Thoracic aorta (tissue), 2 donors: ENCODE measurements at places on chromosomes 7 and 10. TPM values are rescaled to one million over a fixed set of nuclear protein-coding genes. Genes with fewer than 3 reads are reported as not detected.

GRCh38 chr7:22302951-22303423 is 54.0 kb downstream of the RAPGEF5 start:
- no peaks in the 10 kb centered on the region for H3K4me1 ChIP-seq

DNA sequence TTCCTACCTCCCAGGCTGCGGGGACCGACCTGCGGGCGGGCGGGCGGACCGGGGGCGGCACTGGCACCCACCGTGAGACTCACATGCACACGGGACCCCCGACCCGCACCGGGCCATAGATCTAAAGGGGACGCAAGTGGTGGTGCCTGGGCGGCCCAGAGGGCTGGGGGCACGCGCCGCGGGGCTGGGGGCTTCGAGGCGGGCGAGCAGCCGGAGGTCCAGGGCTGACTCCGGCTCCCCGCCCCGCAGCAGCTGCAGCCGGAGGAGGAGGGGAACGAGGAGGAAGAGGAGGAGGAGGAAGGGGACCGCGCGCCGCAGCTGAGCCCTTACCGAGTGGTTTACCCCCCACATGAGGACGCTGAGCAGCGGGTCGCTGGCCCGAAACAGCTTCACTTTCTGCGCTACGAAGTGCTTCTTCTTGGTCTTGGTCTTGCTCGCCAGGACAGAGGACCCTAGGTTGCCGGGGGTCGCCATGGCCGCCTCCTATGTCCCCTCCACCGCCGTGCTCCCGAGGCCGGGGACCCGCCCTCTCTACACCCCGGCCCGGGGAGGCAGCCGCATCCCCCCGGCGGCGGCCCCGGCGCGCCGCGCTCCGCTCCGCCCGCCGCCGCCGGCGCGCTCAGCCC is 412 bp downstream of the PIP4K2A start:
- peaks cover 23% of the 10 kb centered on the region for H3K4me1 ChIP-seq
- H3K27me3 ChIP-seq: no peaks in the 10 kb centered on the region
- DNase-seq: no peak
- peak overlapping the region; percentile 99 for H3K4me3 ChIP-seq

DNA sequence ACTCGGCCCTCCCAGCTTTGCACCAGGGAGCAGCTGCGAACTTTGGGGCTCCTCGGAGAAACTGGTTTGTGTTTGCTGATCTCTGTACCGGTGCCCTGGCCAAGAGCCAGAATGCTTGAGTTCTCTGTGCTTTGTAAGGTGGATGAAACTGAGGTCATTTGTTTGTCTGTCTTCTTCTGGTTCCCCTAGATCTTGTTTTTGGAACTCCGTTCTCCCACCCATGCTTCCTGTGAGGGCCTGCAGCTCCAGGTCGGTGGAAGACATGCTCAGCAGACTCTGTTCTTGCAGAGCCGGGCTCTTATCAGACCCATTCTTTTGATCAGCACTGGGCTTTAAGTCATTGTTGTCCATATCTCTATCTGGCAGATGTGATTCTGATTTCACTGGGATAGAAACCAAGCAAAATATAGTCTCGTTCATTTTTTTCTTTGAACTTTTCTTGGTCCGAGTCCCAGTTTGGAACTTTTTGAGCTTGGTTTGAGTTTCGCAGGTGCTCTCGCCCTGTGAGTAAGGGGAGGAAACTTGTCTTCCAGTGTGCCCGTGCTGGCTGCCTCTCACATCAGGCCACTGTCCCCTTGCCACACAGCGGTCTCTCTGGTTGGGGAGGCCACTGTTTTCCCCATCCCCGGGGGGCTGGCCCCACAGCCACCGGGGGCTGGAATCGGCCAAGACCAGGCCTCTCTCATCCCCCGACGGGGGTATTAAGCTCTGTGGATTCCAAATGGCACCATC is 31.2 kb downstream of the JCAD start:
- no peaks in the 10 kb centered on the region for H3K36me3 ChIP-seq
- peaks cover 17% of the 10 kb centered on the region for H3K4me1 ChIP-seq
- DNase-seq: no peak
- no peaks in the 10 kb centered on the region for H3K27me3 ChIP-seq

GRCh38 chr10:27884185-27884641 is 114.7 kb downstream of the ODAD2 start:
- H3K4me1 ChIP-seq: no peaks in the 10 kb centered on the region
- no peak overlapping the region for H3K4me3 ChIP-seq
- no peaks in the 10 kb centered on the region for H3K27me3 ChIP-seq
- no peaks in the 10 kb centered on the region for H3K36me3 ChIP-seq
- H3K27ac ChIP-seq: no peak overlapping the region

DNA sequence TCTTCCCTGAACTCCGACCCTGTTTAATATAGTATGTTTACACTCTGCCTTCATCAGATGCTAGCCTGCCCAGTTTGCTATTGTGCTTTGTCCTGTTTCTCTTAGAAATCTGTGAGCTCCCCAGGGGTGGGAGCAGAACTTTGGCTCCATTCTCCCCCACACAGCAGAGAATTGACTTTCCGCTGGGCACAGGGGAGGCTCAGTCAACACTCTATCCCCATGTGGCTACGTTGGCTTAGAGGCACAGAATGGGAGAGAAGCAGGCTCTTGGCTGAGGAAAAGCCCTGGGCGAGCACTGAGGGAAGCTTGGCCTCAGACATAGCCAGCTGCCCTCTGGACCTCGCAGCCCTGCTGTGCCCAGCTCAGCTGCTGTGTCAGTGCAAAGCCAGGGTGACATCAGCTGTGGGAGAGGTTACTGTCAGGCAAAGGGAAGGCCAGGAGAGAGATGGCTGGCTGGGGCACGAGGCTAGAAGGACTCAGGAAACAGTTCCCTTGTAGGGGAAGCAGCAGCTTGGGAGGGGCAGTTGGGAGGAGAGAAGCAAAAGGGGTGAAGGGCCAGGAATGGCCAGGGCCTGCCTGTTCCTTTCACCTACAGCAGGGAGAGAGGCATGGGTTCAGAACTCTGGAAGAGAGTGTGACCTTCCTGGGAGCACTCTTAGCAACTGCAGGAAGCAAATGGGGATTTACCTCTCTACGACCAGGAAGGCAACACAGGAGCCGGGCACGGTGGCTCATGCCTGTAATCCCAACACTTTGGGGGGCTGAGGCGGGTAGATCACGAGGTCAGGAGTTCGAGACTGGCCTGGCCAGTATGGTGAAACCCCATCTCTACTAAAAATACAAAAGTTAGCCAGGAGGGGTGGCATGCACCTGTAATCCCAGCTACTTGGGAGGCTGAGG is 5.8 kb upstream of the SCD start:
- no peak overlapping the region for H3K27ac ChIP-seq
- H3K4me3 ChIP-seq: no peak overlapping the region
- no peak for DNase-seq
- H3K36me3 ChIP-seq: no peaks in the 10 kb centered on the region
- no peaks in the 10 kb centered on the region for H3K27me3 ChIP-seq
- peaks cover 4% of the 10 kb centered on the region for H3K4me1 ChIP-seq

DNA sequence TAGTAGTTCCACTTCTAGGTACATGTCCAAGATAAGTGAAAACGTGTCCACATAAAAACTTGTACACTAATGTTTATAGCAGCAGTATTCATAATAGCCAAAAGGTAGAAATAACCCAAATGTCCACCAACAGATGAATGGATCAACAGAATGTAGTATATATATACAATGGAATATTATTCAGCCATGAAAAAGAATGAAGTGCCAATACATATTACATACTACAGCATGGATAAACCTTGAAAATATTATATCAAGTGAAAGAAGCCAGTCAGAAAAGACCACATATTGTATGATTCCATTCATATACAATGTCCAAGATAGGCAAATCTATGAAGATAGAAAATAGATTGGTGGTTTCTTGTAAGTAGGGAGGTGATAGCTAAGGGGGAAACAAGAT is 47.8 kb upstream of the WASL start:
- H3K4me3 ChIP-seq: no peak overlapping the region
- H3K36me3 ChIP-seq: no peaks in the 10 kb centered on the region
- DNase-seq: no peak
- peaks cover 7% of the 10 kb centered on the region for H3K4me1 ChIP-seq

DNA sequence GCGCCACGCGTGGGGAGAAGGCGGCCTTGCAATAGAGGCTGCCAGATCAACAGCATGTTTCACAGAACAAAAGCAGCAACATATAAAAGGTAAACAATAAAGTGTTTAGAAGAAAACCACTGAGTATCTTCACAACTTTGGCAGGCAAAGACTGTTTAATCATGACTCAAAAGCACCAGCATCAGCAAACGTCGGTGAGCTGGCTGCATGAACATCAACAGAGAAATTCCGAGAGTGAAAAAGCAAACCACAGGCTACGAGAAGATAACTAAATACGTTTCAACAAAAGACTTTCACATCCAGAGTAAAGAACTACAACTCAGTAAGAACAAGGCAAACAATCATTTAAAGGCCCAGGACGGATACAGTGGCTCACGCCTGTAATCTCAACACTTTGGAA is 172.0 kb downstream of the MAD1L1 start:
- no peak overlapping the region for H3K27ac ChIP-seq
- no peaks in the 10 kb centered on the region for H3K36me3 ChIP-seq
- DNase-seq: no peak
- no peaks in the 10 kb centered on the region for H3K27me3 ChIP-seq

- H3K36me3 ChIP-seq: peaks cover 3% of the 10 kb centered on the region
- H3K4me1 ChIP-seq: peaks cover 4% of the 10 kb centered on the region
- no peak overlapping the region for H3K27ac ChIP-seq
- no peak overlapping the region for H3K4me3 ChIP-seq
- no peak for DNase-seq
Measured at GRCh38 chr10:101367569-101368453, 13.8 kb downstream of the BTRC start.

- DNase-seq: no peak
- H3K4me3 ChIP-seq: no peak overlapping the region
- no peaks in the 10 kb centered on the region for H3K36me3 ChIP-seq
- no peaks in the 10 kb centered on the region for H3K27me3 ChIP-seq
Measured at GRCh38 chr7:95578299-95578855, 17.9 kb downstream of the PDK4 start.

- peaks cover 55% of the 10 kb centered on the region for H3K27me3 ChIP-seq
- H3K4me3 ChIP-seq: peak within 1 kb of the TSS; percentile 60
- H3K36me3 ChIP-seq: no peaks in the 10 kb centered on the region
- peaks cover 17% of the 10 kb centered on the region for H3K4me1 ChIP-seq
- H3K27ac ChIP-seq: peak within 1 kb of the TSS; percentile 4
Measured at GRCh38 chr7:97005183-97006054, at the start of gene DLX6. Gene DLX6 (plus strand): TSS chr7:97005553. CDS start chr7:97005978, 425 bp downstream.

DNA sequence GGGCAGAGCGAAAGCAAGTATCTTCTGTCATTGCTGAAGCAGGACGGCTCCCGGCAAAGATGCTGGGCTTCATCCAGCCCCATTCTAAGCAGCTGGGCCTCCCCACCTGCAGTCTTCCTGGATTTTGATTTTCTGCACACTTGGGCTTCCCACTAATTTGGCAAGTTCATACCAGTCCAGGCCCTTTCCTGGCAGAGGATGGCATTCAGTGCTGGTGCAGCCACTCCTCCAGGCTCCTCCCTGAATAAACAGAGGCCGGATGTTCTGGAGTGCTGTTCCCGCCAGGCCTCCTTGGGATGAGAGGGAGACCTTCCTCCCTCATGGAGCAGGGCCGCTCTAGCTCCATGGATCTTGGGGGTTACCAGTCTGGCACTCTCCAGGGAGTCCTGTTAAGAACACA is 3.4 kb downstream of the BAG3 start:
- H3K27ac ChIP-seq: peak overlapping the region; percentile 75
- peaks cover 46% of the 10 kb centered on the region for H3K4me1 ChIP-seq
- peak; percentile 31 for DNase-seq
- H3K36me3 ChIP-seq: no peaks in the 10 kb centered on the region
- H3K27me3 ChIP-seq: no peaks in the 10 kb centered on the region

- H3K4me1 ChIP-seq: no peaks in the 10 kb centered on the region
- H3K27me3 ChIP-seq: no peaks in the 10 kb centered on the region
- H3K4me3 ChIP-seq: no peak overlapping the region
- no peak overlapping the region for H3K27ac ChIP-seq
Measured at GRCh38 chr7:82428186-82428961, 15.2 kb downstream of the CACNA2D1 start.

DNA sequence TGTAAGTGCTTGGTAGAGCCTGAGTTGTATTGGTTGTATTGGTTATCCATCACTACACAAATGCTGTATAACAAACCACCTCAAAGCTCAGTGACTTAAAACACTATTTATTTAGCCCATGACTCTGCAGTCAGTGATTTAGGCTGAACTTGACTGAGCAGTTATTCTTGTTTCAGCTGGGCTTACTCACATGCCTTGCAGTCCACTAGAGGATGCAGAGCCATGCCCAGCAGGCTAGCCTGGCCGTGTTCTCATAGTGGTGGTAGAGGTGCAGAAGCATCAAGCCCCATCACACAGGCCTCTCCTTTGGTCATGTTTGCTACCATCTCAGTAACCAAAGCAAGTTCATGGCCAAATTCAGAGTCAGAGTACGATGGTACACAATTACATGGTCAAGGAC is 43.9 kb downstream of the LUC7L2 start:
- peaks cover 50% of the 10 kb centered on the region for H3K36me3 ChIP-seq
- no peaks in the 10 kb centered on the region for H3K4me1 ChIP-seq
- H3K4me3 ChIP-seq: no peak overlapping the region
- no peak overlapping the region for H3K27ac ChIP-seq
- H3K27me3 ChIP-seq: no peaks in the 10 kb centered on the region

- H3K36me3 ChIP-seq: no peaks in the 10 kb centered on the region
- H3K27me3 ChIP-seq: no peaks in the 10 kb centered on the region
- DNase-seq: no peak
- no peak overlapping the region for H3K4me3 ChIP-seq
- no peak overlapping the region for H3K27ac ChIP-seq
- no peaks in the 10 kb centered on the region for H3K4me1 ChIP-seq
Measured at GRCh38 chr7:103894656-103895596, 94.5 kb downstream of the RELN start.

DNA sequence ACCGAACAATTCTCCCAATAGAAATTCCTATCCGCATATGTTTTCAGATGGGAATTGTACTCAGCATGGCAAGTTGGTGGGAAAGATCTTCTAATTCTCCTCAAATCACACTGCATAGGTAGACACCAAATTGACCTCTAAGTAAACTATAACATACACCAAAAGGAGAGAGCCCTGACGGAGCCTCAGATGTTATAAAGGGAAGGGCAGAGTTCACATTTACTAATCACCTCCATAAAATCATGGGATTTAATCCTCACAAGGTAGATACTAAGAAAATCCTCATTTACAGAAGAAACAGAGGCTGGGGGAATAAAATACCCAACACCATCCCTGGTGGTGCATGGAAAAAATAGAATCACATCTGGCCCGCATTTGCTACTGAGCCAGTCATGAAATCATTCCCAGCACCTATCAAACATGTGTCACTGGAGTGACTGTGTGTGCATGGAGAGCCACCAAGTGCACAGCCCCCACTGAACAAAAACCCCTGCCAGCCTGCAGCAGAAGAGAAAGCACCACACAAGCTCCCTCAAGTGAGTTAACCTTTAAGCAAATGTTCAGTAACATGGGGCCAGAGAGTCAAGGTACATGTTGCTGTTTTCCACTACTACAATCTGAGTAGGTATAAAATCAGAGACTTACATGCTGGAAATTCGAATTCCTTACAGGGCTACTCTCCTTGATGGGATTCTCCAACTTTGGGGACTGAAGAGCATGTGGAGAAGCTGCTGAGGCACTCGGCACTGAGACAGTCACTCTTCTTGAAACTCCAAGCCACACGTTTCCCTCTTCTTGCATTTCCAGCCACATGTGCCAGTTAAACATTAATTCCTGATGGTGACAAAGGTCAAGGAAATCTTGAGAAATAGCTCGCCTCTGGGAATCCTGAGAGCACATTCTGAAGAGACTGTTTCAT is at the start of gene DDC:
Gene DDC, minus strand, starts transcription at position 766 of the 919 bp plus-strand sequence. CDS start 21,320 bp downstream, outside the sequence.
- no peaks in the 10 kb centered on the region for H3K27me3 ChIP-seq
- no peaks in the 10 kb centered on the region for H3K36me3 ChIP-seq
- no peak within 1 kb of the TSS for H3K4me3 ChIP-seq
- no peak for DNase-seq
- no peak within 1 kb of the TSS for H3K27ac ChIP-seq
- H3K4me1 ChIP-seq: no peaks in the 10 kb centered on the region

The FXYD4 gene
- total RNA-seq: not detected

The SLC29A3 gene
- 3.2 TPM for total RNA-seq

The CNPY1 gene
- not detected for total RNA-seq

The LEP gene
- total RNA-seq: not detected

The PRPS1L1 gene
- total RNA-seq: not detected

The FOXI2 gene
- not detected for total RNA-seq

The NAT16 gene
- total RNA-seq: not detected

The AGAP9 gene
- 8.9 TPM for total RNA-seq
